Activated CD4-positive, alpha-beta T cell treated with anti-CD3 and anti-CD28 coated beads, Interleukin-2, amount 10 ng/mL, durations not matched to agents 7 days and 5 days (primary cell): ENCODE measurements at places on chromosomes 2 and 18. TPM values are rescaled to one million over a fixed set of nuclear protein-coding genes. Genes with fewer than 3 reads are reported as not detected.
A peak's percentile ranks its signal among the peaks of the same experiment; 100 is the strongest.

Gene LYG1
- total RNA-seq, result 1.6 TPM

Gene PTPRN
- total RNA-seq, result not detected

Gene ELOA2
- total RNA-seq, result not detected

Gene RNF152
- total RNA-seq, result 0.50 TPM

Gene BOK
- total RNA-seq, result not detected

Gene NYAP2
- total RNA-seq, result not detected

Gene RESP18
- not detected for total RNA-seq

Gene TUBB8B
- total RNA-seq, result not detected

Gene RMDN2
- 2.9 TPM for total RNA-seq

Gene PLEK
- 0.60 TPM for total RNA-seq

Gene CHRNA1
- not detected for total RNA-seq

Gene TMEM247
- total RNA-seq, result not detected

DNA sequence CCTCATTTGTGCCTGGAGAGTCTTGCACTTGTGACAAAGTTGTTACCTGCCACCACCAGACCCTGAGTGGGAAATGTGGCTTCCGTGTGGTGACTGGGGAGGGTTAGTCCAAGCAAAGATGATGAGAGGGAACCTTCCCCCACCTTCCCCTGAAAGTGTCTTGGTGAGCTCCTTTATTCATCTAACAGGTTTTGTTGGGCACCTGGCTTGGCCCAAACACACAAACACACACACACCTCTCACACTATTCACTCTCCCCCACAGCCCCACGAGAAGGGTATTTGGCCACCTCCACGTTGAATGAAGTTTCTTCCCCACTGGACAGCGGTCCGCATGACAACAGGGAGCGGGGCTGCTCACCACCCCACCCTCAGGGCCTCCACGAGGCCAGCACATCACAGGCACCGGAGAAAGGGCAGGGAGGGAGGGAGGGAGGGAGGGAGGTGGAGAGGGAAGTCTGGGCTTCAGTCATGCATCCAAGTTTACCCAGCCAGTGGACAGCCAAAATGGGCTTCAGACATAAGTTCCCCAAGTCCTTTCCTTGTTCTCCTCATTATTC lies 1.4 kb downstream of the CIB4 start:
- no peak overlapping the region for H3K27ac ChIP-seq
- H3K4me3 ChIP-seq, result no peak overlapping the region
- peaks cover 25% of the 10 kb centered on the region for H3K27me3 ChIP-seq
- no peak for DNase-seq
- peaks cover 3% of the 10 kb centered on the region for H3K4me1 ChIP-seq
- no peaks in the 10 kb centered on the region for H3K36me3 ChIP-seq

GRCh38 chr2:127674241-127675209 lies 805 bp downstream of the LIMS2 start:
- no peak overlapping the region for H3K27ac ChIP-seq
- DNase-seq, result peak; percentile 20
- peak overlapping the region; percentile 44 for H3K4me3 ChIP-seq
- H3K4me1 ChIP-seq, result peaks cover 10% of the 10 kb centered on the region
- peaks cover 2% of the 10 kb centered on the region for H3K36me3 ChIP-seq

- no peaks in the 10 kb centered on the region for H3K4me1 ChIP-seq
- H3K27ac ChIP-seq, result no peak overlapping the region
- no peak for DNase-seq
- H3K4me3 ChIP-seq, result no peak overlapping the region
- H3K27me3 ChIP-seq, result peaks cover 3% of the 10 kb centered on the region
- no peaks in the 10 kb centered on the region for H3K36me3 ChIP-seq
These were observed 225.2 kb downstream of the SLC4A3 start for GRCh38 chr2:219852626-219853025.

GRCh38 chr18:31199190-31199769 lies 36.6 kb upstream of the DSC1 start:
- H3K36me3 ChIP-seq, result no peaks in the 10 kb centered on the region
- DNase-seq, result no peak
- H3K27me3 ChIP-seq, result no peaks in the 10 kb centered on the region
- H3K4me3 ChIP-seq, result no peak overlapping the region
- H3K27ac ChIP-seq, result no peak overlapping the region
- no peaks in the 10 kb centered on the region for H3K4me1 ChIP-seq

- peaks cover 37% of the 10 kb centered on the region for H3K4me1 ChIP-seq
- DNase-seq, result no peak
These were observed 154.9 kb upstream of the TTC39C start for GRCh38 chr18:23859466-23860336.

DNA sequence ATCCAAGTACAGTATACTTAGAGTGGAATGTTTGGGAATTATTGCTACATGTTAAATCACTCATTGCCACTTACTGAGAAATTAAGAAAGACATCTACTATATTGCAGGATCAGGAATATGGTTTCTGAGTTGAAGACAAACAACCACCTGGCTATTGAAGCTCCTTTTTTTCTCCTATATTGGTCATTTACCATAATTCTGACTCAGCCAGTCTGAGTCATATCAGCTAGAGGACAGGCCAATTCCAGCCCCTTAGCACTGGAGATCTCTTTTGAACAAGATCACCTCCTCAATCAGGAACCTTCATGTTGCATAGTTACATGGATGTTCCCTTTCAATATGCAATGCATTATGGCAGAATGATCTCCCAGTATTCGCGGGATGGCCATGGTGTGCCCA lies 42.7 kb upstream of the CDH19 start:
- no peak for DNase-seq
- H3K36me3 ChIP-seq, result no peaks in the 10 kb centered on the region
- no peaks in the 10 kb centered on the region for H3K4me1 ChIP-seq
- H3K27me3 ChIP-seq, result no peaks in the 10 kb centered on the region
- H3K27ac ChIP-seq, result no peak overlapping the region

- H3K4me1 ChIP-seq, result peaks cover 31% of the 10 kb centered on the region
- no peak for DNase-seq
- peak overlapping the region; percentile 60 for H3K27ac ChIP-seq
- no peaks in the 10 kb centered on the region for H3K36me3 ChIP-seq
- H3K27me3 ChIP-seq, result no peaks in the 10 kb centered on the region
These were observed 36.9 kb upstream of the PTMA start for GRCh38 chr2:231671270-231672050.

DNA sequence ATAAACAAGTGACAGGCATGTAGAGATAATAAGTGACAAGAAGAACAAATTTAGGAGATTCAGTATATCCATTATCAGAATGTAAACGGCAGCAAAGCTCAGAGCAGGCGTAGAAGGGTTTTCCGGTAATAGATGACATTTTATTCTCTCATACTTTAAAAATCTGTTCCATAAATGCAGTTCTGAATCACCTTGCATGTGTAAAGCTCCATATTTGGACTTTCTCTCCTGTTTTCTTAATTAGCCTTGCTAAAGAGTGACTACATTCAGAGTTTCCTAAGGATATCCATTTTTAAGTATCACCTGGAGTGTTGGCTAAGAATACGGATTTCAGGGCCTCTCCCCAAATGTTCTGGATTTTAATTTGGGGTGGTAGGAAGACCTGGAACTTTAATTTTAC lies 122.0 kb downstream of the SPP2 start:
- no peak overlapping the region for H3K4me3 ChIP-seq
- H3K27me3 ChIP-seq, result peaks cover 2% of the 10 kb centered on the region
- peaks cover 4% of the 10 kb centered on the region for H3K4me1 ChIP-seq
- H3K27ac ChIP-seq, result no peak overlapping the region

GRCh38 chr2:180524499-180524898 lies 455.9 kb upstream of the UBE2E3 start:
- H3K36me3 ChIP-seq, result no peaks in the 10 kb centered on the region
- H3K4me1 ChIP-seq, result no peaks in the 10 kb centered on the region

- H3K27me3 ChIP-seq, result peaks cover 11% of the 10 kb centered on the region
- no peaks in the 10 kb centered on the region for H3K4me1 ChIP-seq
- no peak for DNase-seq
- H3K4me3 ChIP-seq, result no peak overlapping the region
- H3K27ac ChIP-seq, result no peak overlapping the region
These were observed 72.6 kb downstream of the NRP2 start for GRCh38 chr2:205754924-205755321.

DNA sequence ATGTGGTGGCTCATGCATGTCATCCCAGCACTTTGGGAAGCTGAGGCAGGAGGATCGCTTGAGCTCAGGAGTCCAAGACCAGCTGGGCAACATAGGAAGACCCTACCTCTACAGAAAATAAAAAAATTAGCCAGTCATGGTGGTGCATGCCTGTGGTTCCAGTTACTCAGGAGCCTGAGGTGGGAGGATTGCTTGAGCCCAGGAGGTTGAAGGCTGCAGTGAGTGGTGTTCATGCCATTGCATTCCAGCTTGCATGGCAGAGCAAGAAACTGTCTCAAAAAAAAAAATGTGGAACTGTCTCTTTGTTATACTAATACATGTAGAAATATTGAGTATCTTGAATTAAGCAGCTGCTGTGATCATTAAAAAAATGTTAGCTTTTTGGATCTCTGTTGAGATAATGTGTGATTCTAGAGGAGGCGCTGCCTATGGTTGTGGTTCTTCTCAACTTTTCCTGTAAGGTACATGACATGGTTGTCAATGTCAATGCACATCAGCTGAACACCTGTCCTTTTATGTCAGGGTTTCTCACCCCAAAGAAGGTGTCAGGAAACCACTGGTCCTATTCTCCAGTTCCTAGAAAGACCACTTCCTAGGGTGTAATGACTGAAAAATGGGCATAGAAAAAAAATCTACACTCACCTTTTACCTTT lies 34.7 kb upstream of the IL1RL1 start:
- DNase-seq, result peak; percentile 51
- H3K27ac ChIP-seq, result peak overlapping the region; percentile 61
- peak overlapping the region; percentile 23 for H3K4me3 ChIP-seq
- no peaks in the 10 kb centered on the region for H3K27me3 ChIP-seq
- peaks cover 68% of the 10 kb centered on the region for H3K4me1 ChIP-seq

DNA sequence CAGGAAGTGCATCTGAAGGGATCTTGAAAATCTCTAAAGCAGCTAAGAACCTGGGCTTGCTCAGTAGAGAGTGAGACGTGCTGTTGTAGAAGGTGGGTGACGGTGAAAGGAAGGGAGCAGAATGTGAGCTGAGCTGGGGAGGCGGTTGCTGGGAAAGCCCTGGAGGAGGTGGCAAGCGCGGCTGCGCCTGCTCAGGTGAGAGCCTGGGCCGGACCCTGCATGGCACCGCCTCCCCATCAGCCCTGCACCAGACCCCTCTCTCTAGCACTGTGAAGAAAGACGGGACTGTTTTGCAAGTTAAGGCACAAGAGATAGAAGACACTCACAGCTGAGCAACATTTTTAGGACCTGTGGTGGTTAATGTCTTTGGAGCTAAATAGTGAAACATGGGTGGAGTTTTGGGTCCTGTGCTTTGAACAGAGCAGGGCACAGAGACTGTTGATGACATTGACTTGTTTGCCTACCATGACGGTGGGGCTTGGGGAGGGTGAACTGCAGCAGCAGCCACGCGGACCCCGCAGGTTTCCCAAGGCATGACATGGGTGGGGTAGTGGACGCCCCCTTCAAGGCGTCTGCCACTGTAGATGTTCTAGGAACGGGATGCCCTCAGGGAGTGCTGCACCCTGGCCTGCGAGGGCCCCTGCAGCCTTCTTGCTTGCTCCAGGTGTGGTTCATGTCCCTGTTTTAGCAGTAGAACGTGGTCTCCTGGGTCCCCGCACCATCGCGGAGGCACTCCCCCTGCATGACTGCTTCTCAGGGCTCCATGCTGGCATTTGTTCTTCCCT lies 245.3 kb downstream of the TSN start:
- H3K36me3 ChIP-seq, result no peaks in the 10 kb centered on the region
- H3K27ac ChIP-seq, result no peak overlapping the region
- DNase-seq, result no peak
- H3K4me1 ChIP-seq, result no peaks in the 10 kb centered on the region
- H3K27me3 ChIP-seq, result no peaks in the 10 kb centered on the region

DNA sequence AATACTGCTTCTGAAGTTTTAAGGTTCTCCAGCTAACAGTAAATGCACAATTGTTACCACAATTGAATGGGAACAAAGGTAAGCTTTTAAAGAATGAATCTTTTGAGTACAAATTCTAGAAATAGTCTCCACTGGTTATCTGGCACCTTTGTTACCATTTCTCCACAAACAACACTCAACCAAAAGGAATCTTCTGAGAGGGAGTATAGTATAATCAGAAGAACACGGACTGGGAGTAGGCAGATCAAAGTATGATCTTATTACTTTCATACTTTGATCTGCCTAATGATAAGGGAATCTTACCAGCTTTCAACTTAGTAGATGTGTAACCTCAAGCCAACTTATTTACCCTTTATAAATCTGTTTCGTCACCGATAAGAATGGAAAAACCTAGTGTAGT lies 1.4 kb downstream of the CEP76 start:
- peaks cover 44% of the 10 kb centered on the region for H3K4me1 ChIP-seq
- DNase-seq, result no peak
- peaks cover 48% of the 10 kb centered on the region for H3K36me3 ChIP-seq
- peak overlapping the region; percentile 93 for H3K4me3 ChIP-seq

GRCh38 chr2:98734823-98735260 lies 3.9 kb upstream of the MGAT4A start:
- H3K36me3 ChIP-seq, result peaks cover 33% of the 10 kb centered on the region
- H3K4me3 ChIP-seq, result peak overlapping the region; percentile 73
- peak overlapping the region; percentile 95 for H3K27ac ChIP-seq
- H3K27me3 ChIP-seq, result no peaks in the 10 kb centered on the region
- peaks cover 62% of the 10 kb centered on the region for H3K4me1 ChIP-seq

DNA sequence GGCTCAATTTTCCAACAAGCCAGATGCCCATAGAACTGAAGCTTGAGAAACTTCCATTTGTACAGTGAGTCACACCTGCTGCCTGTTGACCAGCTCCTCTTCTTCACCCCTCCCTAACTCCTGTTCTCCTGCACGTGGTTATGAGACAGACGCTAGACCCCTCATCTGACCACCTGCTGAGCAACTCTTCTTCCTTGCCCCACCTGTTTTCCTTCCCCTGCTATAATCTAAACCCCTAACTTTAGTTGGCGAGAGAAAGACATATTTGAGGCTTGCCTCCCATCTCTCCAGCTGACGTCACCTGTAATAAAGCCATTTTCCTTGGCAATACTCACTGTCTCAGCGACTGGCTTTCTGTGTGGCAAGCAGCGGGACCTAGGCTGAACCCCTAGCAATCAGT lies 22.3 kb upstream of the ITM2C start:
- peaks cover 2% of the 10 kb centered on the region for H3K4me1 ChIP-seq
- no peak overlapping the region for H3K4me3 ChIP-seq
- no peak for DNase-seq
- H3K27ac ChIP-seq, result no peak overlapping the region
- peaks cover 22% of the 10 kb centered on the region for H3K27me3 ChIP-seq

- DNase-seq, result no peak
- H3K36me3 ChIP-seq, result no peaks in the 10 kb centered on the region
- H3K4me1 ChIP-seq, result no peaks in the 10 kb centered on the region
- no peak overlapping the region for H3K4me3 ChIP-seq
- H3K27ac ChIP-seq, result no peak overlapping the region
These were observed 1018.2 kb upstream of the NXPH2 start for GRCh38 chr2:139798391-139798790.

DNA sequence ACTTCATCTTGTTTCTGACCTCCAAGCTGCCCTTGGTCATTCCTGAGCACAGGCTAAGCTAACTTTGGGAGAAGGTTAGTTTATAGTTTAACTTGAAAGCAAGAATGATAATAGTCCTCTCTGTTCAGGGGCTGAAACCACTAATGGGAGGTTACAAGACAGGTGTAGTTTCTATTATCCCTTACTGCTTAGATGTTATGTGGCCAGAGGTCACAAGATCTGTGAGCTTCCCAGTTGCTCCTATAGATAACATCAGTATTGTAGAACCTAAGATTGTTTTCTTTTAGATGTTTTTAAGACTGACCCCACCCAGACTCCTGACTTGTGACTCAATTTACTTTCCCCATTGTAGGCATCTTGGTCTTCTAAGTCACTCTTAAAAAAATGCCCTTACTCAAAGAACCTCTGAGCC lies 94.8 kb upstream of the LPIN2 start:
- H3K36me3 ChIP-seq, result no peaks in the 10 kb centered on the region
- H3K27ac ChIP-seq, result no peak overlapping the region
- peaks cover 1% of the 10 kb centered on the region for H3K27me3 ChIP-seq
- no peak overlapping the region for H3K4me3 ChIP-seq
